ENCODE measurements at places on chromosomes 7 and 10.

- DNase-seq = no peak
Measured at GRCh38 chr10:94062611-94063010, 68.9 kb downstream of the PLCE1 start.

DNA sequence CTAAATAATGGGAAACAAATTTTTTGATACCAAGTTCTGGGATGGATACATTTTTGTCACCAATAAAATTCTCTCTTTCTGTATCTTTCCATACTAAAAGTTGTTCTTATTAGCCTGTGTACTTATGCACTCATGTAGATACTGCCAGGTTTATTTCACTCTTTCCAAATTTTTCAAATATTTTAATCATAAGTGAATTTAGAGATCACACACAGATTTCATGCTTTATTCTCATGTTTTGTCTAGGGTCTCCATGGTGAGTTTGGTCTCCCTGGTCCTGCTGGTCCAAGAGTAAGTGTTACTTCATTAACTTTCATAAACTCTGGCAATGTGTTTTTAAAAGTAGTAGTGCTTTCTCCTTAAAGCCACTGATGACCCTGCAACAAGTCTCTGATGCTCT is 20.3 kb downstream of the COL1A2 start:
- no peak for DNase-seq

- DNase-seq = no peak
Measured at GRCh38 chr10:128109707-128110106, 16.5 kb downstream of the MKI67 start.

DNA sequence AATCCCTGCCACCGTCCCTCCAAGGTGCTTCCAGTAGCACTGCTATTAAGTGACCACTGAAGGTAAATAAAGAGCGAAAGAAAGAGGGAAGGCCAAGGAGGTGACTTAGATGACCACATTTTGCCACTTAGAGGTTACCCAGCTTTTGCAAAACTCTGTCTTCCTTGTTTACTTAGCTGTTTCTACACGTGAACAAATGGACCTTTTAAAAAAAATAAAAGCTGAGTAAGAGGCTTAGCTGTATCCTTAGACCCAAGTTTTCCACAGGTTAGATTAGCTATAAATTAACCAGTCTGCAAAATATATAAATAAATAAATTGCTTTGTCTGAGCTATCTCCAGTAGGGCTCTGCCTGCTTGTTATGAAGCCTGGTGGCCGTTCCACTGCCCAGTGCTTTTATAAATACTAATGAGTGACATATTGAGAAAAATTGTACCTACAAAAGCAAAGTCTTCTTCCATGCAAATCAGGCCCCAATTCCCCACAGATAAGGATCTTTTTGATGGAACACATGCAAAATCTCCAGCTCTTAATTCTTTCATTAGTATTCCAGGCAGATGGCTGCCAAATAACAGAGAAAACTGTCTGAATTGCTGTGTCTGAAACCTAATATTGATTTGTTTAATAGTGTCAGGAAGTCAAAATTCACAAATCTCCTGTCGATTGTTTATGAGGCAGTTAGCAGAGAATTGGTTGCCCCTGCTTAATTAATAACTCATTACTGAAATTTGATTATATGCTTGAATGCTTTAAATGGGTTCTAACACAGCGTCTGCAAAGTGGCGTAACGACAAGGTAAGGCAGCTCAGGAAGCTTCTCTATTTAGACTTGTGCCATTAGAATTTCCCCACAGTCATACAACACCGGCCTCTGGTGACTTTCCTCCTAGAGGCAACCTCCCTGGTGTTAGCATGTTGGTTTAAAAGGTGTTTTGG is 176.7 kb downstream of the EMX2 start:
- no peak for DNase-seq

DNA sequence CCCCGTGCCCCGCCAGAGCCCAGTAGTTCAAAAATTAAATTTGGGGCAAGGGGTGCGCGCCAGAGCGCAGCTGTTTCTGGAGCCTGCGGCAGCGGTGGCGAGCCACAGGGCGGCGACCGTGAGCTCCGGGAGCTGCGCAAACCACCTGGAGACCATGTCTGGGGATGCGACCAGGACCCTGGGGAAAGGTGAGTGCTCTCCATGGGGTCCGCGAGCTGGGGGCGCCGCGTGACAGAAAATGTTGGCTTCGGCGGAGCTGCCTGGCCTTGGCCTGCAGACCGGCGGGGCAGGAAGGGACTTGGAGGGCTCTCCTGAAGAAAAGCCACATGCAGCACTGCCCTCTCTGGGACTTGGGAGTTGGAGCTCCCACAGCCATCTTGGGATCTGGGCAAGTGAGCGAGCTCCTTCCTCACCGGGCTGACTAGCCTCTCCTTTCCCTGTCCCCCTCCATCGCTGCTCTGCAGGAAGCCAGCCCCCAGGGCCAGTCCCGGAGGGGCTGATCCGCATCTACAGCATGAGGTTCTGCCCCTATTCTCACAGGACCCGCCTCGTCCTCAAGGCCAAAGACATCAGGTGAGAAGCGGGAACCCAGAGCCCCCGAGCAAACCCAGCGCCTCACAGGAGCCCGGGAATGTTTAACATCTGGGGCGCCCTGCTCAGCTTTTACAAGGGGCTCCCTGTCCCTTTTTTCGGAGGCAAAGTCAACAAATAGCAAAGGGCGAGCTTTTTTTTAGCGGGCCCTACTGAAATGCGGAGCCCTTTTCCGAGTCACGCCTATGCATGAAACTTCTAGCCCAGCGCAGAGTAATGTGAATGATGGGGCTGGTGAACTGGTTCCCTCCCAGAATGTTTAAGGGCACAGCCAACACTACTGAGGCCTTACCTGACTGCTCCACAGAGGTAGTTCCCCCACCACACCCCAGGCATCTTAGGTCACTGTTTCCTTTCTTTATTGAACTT is 6.1 kb downstream of the GSTO2 start:
- DNase-seq = no peak

DNA sequence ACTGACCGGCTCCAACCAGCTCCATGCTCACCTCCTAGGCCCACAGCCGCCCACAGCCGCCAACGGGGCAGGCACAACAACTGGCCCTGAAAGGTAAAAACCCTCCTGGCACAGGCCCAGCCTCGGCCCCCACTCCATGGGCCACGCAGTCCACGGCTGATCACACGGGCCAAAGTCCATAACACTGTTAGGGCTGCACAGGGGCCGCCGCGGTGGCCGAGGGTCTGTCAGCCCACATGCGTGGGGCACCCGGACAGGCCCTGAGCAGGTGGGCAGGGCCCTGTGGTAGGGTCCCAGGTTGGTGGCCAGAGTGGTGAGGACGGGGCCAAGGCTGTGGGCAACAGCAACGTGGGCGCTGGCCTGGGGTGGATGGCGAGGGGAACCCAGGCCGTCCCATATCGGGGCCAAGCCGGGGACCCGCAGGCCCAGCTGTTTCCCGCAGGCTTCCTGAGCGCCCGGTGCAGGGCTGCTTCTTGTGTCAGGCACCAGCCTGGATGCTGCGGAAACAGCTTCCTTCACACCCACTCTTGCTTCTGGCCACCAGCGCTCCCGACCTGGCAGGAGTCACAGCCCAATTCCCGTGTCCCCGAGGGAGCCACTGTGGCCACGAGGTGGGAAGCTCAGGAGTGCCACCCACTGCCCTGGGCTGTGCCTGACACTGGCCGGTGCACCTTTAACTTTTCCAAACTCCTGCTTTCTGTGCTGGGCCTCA is 29.2 kb downstream of the CYP2W1 start:
- no peak for DNase-seq

DNA sequence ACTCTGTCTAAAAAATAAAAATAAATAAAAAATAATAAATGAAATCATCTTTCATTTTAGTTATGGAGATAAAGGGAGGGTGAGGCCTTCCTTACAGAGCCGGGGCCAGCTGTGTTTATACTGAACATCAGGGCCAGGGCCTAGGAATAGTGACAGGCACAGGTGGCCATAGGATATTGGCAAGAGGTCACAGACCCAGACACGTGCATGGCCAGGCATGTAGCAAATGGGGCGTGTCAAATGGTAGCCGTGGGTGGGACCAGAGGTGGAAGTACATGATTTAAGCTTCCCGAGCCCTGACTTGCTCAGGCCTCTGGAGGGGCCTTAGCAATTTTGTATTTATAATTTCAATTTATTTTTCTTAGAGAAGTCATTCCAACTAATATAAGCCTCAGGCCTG is 353.0 kb downstream of the ANKRD30A start:
- no peak for DNase-seq

DNA sequence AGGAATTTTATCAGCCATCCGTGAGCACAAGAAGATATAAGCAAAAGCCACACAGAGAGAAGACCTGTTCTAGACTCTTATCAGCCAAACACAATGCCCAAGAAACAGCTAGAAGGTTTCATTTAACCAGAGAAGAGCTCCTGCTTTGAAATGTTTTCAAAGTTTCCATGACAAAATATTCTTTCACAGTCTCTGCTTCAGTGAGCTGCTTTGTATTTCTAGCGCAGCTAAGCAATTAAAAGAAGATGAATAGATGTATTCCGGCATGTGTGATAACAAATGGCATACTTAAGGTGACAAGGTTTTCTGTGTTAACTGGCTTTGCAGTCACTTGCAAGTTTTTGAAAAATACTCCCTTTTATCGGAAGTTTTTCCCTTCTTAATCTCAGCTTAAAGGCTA is 78.9 kb upstream of the NXPH1 start:
- no peak for DNase-seq

- no peak for DNase-seq
Measured at GRCh38 chr7:70154521-70155180, 556.4 kb downstream of the AUTS2 start.

DNA sequence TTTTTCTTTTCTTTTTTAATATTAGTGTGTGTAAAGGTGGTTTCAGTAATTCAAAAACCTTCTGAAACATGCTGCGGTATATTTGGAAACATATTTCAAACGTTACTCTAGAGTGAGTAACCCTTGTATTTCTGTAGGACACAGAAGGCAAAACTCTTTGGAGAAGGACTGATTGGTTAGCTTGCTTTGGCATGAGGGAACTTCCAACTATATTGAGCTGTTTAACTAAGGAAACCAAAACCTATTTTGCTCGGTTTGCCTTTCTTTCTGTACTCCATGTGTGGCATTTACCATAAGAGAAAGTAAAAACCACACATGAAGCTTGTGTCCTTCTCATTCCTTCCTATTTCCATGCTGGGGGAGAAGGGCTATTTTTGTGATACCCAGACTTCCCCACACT is 149.8 kb downstream of the DYNC1I1 start:
- no peak for DNase-seq

DNA sequence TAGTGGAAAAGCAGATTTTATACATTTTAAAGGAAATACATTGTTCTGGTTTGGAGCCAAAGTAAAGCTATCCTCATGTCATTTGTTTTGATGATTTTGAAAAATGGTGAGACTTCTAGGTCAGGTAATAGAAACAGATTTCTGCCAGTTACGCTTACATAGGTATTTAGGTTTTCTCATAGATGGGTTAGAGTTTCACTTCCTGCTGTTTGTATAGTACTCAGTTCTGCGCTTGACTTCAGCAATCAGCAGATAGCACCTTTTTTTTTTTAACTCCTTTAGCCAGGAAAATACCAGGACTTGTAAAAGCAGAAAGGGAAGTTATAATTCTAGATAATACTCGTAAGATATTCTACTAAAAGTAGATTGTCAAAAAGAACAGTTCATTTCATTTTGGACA is 209.8 kb upstream of the POM121L12 start:
- no peak for DNase-seq

- no peak for DNase-seq
Measured at GRCh38 chr7:78146546-78146945, 348.0 kb downstream of the PHTF2 start.

- DNase-seq = no peak
Measured at GRCh38 chr10:112981553-112981952, 31.5 kb downstream of the TCF7L2 start.

DNA sequence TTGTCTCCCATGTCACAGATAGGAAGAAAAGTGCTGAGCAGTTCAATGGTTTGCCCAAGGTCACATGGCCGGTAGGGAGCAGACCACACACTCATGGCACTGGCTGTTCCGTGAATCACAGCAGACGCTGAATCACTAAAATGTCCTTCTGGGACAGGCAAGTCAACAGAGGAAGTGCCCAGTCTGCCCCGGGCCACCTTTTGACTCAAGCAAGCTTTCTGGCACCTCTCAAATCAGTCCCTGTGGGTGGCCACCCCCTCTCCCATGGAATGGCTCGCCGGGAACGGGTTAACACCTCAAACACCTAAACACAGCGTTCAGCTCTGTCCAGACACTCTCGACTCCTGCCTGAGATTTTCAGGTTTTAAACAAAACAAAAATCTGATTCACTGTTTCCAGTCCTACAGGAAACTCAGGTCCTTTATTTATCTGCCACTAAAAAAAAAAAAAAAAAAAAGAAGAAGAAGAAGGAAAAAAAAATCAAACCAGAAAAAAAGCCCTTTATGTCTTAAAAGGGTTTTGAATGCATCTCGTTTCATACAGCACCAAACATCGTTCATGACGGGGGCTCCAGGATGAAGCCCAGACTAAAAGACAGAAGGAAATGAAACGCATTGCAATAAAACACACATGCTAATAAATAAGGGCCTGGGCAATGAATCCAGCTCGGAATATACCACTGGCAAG is 15.5 kb downstream of the CARD11 start:
- no peak for DNase-seq

DNA sequence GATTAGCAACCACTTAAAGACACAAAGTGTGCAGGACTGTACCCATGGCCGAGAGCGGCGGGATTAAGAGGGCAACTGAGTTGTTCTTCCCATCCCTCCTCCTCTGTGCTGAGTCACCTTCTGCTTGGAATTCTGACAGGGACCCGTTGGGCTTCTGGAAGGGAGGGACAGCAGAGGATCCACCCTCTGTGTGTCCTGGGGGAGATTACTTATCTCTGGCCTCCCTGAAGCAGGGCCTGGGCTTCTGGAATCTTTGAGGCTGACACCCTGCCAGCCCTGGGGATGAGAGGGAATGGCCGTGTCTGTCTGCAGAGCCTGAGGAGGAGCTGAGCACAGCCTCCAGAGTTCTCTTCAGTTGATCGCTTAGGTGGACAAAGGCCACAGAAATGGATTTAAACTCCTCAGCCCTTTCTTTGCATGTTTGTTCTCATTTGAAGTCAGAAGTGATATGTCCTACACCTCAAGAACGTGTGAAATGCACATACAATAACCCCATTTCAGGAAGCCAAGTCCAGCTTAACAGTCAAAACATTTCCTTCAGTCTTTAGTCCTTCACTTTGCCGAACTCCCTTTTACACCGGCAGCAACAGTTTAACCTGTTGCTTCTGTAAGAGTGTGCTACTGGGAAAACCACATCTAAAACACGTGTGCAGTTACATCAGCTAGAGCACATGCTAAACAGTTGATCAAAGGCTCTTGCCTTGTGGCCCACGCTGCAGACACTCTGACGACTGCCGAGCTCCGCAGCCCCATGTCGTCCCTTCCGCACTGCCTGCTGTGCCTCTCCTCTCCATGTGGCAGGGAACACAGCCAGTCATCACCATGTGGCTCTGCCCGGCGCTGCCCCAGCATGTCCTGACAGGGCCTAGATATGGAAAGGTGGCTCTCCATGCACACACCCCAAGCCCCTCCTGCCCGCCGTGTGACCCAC is 55.7 kb downstream of the IKZF1 start:
- peak; percentile 87 for DNase-seq

DNA sequence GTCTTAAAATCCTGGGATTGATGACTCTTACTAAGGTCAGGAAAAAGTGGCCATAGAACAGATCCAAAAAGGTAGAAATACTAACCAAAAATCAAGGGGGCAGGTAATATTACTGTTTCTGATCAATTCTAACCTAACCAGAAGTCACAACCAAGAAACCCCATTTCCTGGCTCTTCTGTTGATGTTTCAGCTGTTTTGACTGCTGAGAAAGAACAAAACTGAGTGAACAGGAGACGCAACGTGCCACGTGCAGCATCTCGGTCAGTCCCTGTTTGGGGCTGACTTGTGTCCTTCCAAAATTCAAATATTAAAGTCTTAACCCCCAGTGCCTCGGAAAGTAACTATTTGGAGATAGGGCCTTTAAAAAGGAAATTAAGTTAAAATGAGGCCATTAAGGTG is 56.8 kb downstream of the JAZF1 start:
- no peak for DNase-seq

- no peak for DNase-seq
Measured at GRCh38 chr10:26887611-26888215, 27.0 kb upstream of the ABI1 start.
